ENCODE measurements at places on chromosomes 2 and 18. TPM values are rescaled to one million over a fixed set of nuclear protein-coding genes. Genes with fewer than 3 reads are reported as not detected.

Gene CNRIP1
- 7.2 TPM for total RNA-seq

Gene DYNC1I2
- 74.8 TPM for total RNA-seq

Gene REG1A
- not detected for total RNA-seq

Gene METTL8
- total RNA-seq, result 27.4 TPM

Gene MYCN
- 0.15 TPM for total RNA-seq

Gene PKP4
- 46.8 TPM for total RNA-seq

Gene C1QL2
- total RNA-seq, result 0.65 TPM

Gene FBXO41
- 4.1 TPM for total RNA-seq

Gene CCDC178
- not detected for total RNA-seq

Measured in lower leg skin (tissue), 4 donors.